Stimulated activated CD4-positive, alpha-beta T cell treated with anti-CD3 and anti-CD28 coated beads, Interleukin-1b, Interleukin-23, amount 100 ng/mL, for 1 hour (primary cell): ENCODE measurements at places on chromosomes 7 and 10.

GRCh38 chr10:3537518-3537917 is 247.5 kb downstream of the KLF6 start:
- no peak for DNase-seq

DNA sequence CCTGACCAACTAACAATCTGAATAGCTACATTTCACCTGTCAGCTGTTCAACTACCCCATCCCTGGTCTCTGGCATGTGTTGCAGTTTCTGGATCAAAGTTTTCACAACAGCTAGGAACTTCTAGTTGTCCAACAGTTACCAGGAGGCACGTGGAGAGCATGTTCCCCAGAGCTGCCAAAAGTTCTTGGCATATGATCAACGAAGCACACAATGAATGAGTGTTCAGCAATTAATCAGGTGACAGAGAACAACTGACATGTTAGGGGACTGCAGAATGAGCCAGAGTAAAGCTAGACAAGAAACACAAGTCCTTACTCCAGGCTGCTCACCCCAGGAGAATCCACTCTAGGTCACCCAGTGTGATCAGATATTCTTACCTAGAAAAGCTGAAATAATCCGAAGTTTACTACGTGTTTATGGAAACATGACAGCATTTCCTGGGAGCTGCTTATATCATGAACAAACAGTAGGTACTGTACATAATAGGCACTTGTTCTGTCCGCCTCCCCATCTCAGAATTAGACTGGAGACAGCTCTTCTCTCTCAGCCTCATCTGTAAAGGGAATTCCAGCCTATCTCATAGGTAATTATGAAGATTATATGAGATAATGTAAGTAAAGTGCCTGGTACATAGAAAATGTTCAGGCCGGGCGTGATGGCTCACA is 50.6 kb downstream of the ZNF438 start:
- no peak for DNase-seq

GRCh38 chr7:132966754-132967469 is 115.0 kb downstream of the CHCHD3 start:
- no peak for DNase-seq

GRCh38 chr10:119364645-119365600 is 157.6 kb downstream of the GRK5 start:
- DNase-seq: no peak

- no peak for DNase-seq
Observed at GRCh38 chr10:21175797-21176196, 278.7 kb upstream of the NEBL start.

DNA sequence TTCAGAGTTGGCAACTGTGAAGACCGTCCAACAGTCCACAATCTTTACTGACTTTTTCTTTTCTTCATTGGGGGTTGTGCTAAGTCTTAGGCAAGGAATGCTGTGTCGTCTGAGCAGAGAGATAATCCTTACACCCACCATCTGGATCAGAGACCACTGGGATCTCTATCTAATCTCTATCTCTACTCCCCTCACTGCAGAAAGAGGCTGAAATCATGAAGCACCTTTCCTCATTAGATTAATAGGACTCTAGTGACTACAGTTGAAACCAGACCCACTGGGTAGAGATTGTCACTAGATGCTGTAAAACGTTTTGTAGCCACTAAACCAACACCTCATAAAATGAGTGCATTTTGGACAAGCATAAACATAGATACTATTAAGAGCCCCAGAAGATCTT is 387.4 kb upstream of the CELF2 start:
- no peak for DNase-seq

- no peak for DNase-seq
Observed at GRCh38 chr10:109959259-109960145, 36.2 kb upstream of the XPNPEP1 start.

DNA sequence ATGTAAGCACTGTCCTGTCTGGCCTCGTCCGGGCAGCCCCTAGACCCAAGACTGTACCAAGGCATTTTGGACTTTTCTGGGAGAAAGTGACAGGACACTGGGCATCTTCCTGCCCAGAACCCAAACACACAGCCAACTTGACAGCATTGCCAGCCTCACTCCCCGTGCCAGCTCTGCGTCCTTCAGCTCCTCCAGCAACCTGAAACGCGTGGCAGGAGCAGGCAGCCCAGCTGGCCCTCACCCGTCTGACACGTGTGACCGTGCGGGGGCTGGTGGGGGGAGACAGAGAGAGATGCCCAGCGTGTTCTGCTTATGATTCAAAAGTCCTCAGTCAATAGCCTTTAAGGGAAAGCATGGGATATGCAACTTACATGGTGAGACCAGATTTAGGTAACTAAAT is 50.3 kb upstream of the SLC29A3 start:
- DNase-seq: no peak

DNA sequence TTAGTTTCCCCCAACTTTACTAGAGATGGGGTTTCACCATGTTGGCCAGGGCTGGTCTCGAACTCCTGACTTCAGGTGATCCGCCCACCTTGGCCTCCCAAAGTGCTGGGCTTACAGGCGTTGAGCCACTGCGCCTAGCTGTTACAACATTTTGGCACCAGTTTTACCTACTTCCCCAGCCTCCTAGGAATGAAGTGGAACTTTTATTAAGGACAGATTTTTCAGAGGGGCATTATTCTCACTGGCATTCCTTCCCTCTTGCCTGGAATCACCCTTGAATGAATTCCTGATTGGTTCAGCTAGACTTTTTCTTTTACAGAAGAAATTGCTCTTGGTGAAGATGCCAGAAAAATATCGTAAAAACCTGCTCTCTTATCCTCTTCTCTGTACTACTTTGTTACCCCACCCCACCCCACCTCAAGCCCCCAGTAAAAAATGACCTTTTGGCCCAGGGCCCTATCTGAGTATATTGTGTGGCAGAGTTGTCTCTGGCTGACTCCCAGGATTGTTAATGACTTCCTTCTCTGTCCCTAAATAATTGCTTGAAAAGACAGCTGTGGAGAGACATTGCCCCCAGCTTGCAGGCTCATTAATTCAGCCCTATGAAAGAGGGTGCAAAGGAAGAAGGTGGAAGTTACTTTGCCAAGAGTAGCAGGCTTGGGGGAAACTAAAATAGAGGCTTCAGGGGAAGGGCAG is 189.6 kb downstream of the AUTS2 start:
- no peak for DNase-seq

- DNase-seq: no peak
Observed at GRCh38 chr7:112481833-112482670, 1.3 kb downstream of the LSMEM1 start.

- no peak for DNase-seq
Observed at GRCh38 chr10:123154711-123155505, 706 bp downstream of the BUB3 start.

DNA sequence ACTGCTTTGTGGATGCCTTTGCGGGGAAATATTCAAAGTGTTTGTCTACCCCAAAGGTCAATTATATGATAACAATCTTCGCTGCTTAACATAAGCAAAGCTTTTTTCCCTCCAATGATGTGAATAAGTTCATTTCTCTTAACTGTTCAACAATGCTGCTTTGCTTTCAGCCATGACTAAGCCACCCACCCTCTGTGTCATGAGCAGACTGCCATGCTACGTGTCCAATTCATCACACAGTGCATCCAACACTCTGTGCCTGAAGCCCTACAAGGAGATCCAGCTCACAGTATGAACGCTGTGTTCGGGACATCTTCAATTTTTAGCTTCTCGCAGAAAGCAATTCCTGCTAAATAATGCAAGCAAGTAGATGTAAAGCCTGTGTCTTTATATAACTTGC is 5.7 kb upstream of the TAS2R40 start:
- no peak for DNase-seq

- DNase-seq: no peak
Observed at GRCh38 chr10:45104674-45105073, 104.0 kb downstream of the ZNF22 start.

DNA sequence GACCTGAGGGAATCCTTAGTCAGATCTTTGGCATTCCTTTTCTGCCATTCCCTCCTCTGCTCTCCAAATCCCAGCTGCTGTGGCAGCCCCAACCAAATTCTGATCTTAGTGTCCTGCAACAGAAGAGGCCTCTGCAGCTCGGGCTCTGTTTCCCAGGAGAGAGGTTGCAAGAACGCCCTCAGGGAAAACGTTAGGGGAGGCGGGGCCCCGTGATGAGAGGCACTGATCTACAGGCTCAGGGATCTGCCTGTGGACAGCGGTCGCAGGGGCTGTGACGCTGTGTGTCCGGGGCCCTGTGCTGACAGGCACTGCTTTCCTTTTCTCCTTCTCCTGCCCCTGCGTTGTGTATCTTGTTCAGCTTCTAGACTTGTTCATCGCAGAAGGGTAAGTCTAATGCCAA is 57.3 kb upstream of the DPYSL4 start:
- DNase-seq: no peak

- no peak for DNase-seq
Observed at GRCh38 chr10:120477743-120478141, 20.7 kb downstream of the PLPP4 start.

DNA sequence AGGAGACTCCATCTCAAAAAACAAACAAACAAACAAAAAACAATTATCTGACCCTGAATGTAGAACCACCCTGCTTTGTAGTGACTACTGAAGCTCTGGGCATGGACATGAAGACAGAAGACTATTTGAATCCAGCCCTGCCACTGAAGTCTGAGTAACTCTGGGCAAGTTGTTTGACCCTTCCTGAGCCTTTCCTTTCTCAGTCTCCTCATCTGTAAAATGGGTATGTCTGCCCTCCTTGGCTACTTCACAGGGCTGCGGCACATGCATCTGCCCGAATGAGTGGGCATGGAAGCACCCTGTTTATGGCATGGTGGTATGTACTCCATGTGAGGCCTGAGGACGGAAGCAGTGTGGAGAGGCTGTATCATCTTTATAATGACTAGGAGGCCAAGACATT is 22.2 kb upstream of the MALSU1 start:
- DNase-seq: no peak

GRCh38 chr7:75579899-75580298 is 87.8 kb downstream of the SPDYE5 start:
- no peak for DNase-seq

DNA sequence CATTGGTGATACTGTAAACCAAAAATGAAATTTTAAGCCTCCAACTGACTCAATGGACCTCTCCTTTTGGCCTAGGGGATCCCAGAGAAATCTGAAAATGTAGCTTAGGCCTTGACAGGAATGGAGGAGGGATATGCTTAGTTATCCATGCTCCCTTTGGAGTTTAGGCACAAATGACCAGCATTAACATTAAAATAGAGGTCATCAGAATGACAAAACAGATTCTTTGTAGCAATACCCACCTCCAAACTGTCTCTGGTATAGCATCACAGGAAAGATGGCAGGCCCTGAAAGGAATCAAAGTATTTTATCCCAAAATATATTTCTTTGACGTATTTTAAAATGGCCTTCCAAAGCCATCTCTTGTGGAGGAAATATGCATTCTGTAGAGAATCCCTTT is 39.1 kb upstream of the LRRN3 start:
- no peak for DNase-seq

GRCh38 chr7:80678707-80679106 is 40.3 kb downstream of the CD36 start:
- no peak for DNase-seq

GRCh38 chr10:48366261-48366660 is 59.8 kb downstream of the MAPK8 start:
- DNase-seq: no peak

DNA sequence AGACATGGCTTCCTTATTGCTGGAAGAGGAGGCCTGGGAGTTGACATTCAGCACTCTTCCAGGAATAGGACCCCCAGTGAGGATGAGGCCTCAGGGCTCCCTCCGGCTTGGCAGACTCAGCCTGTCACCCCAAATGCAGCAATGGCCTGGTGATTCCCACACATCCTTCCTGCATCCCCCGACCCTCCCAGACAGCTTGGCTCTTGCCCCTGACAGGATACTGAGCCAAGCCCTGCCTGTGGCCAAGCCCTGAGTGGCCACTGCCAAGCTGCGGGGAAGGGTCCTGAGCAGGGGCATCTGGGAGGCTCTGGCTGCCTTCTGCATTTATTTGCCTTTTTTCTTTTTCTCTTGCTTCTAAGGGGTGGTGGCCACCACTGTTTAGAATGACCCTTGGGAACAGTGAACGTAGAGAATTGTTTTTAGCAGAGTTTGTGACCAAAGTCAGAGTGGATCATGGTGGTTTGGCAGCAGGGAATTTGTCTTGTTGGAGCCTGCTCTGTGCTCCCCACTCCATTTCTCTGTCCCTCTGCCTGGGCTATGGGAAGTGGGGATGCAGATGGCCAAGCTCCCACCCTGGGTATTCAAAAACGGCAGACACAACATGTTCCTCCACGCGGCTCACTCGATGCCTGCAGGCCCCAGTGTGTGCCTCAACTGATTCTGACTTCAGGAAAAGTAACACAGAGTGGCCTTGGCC is 4.3 kb downstream of the PGAM2 start:
- no peak for DNase-seq

GRCh38 chr7:100191775-100192174 is 14.1 kb downstream of the STAG3 start:
- no peak for DNase-seq

- DNase-seq: no peak
Observed at GRCh38 chr10:32265756-32266155, 81.2 kb downstream of the EPC1 start.

GRCh38 chr10:131580674-131581073 is 269.2 kb upstream of the TCERG1L start:
- DNase-seq: no peak

GRCh38 chr10:123685260-123685659 is 19.1 kb downstream of the GPR26 start:
- no peak for DNase-seq

DNA sequence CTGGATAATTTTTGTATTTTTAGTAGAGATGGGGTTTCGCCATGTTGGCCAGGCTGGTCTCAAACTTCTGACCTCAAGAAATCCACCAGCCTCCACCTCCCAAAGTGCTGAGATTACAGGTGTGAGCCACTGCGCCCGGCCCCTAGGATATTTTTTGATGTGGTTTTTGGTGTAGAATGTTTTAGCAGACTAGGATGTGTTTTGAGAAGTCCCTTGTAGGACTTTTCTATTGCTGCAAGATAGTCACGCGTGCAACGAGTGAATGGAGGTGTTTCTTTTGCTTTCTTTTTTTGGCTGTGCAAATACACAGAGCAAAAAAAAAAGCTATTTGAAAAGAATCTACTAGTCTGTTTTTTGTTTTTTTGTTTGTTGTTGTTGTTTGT is 29.8 kb upstream of the KLF6 start:
- DNase-seq: no peak

DNA sequence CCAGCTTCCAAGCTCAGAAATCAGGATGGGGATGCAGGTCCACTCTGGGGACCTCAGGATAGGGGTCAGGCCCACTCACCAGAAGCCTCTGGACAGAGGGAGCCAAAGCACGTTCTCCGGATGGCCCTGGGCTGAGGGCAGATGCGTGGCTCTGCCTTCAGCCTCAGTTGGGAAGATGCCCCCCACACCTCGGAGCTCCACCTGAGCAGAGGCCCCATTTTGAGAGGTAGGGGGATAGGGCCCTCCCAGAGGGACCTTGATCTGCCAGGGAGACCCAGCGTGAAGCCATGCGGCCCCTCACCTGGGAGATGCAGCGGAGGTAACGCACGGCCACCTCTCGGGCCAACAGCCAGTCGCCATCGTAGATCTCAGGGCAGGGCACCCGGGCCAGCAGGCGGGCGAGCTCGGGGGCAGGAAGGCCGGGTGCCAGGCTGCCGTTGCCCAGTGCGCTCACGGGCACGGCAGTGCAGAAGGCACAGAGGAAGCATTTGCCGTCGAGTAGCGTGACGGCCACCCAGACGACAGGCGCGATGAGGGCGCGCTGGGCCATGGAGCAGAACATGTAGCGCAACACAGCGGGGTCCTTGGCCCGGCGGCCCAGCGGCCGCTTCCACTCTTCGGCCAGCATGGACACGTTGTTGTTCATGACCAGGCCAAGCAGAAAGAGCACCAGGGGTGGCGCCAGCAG is 660 bp downstream of the CALHM1 start:
- DNase-seq: no peak
